Activated B cell treated with CpG ODN at 0.5 μM for 24 hours (primary cell): ENCODE measurements at places on chromosomes 6 and 20.

DNA sequence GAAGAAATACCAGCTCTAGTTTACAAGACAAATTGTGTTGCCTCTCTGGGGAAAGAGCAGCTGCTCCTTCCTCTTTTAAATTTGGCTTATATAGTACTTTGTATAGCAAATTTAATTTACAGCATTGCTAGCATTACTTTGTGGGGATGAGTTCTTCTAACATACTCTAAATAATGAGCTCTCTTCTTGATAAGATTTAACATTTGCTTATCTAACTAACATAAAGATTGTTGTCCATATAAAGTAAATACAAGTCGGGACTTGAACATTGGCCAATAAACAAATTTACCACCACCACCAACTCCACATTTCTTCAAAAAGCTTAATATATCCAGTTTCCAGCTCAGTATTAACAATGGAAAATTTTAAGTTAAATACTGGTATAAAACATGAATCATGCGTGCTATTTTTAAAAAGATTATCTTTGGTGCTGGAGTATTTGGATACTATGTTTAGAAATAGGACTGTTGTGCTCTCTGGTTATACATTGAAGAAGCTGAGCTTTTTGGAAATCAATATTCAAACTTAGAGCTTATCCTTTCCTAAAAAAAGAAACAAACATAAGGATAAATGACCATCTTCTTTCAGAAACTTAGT lies 1146.9 kb upstream of the GJE1 start:
- no peak for DNase-seq

GRCh38 chr6:56327946-56328727 lies 80.8 kb upstream of the COL21A1 start:
- no peak for DNase-seq

DNA sequence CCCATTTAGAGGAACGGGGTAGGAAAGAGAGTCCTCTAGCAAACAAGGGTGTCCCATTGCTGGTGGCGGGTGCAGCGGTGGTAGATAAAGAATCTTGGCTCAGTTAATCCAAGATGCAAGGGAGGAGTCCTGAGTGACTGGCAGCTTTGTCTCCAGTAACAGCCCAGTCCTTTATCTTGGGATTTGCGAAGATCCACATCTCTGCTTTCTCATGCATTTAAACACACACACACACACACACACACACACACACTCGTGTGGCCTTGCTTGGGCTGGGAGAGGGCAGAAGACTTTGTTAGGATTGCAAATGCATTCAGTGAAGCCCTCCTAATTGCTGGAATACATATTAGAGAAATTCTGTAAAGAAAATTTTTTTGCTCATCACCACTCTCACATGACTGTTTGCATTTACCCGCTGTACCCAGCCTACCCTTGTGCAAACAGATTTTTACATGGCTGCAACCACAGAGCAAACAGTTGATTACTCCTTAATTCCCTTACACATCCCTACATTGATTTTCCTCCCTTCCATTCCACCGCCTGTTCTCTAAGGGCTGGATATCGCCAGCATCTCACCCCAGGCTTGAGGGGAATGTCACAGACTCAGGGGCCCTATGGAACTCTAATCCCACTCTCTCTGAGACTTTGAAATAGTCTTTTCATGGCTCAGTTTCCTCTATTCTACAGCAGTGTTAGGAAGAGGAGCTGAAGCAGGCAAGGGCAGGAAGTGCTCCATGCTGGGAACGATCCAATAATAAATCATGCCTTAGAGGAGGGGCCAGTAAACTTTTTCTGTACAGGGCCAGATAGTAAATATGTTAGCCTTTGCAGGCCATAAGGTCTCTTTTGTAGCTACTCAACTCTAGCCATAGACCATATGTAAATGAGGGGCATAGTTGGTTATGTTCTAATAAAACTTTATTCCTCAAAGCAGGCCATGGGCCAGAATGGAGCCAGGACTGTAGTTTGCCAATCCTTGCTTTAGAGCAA lies 3.5 kb downstream of the C6orf132 start:
- DNase-seq = no peak

DNA sequence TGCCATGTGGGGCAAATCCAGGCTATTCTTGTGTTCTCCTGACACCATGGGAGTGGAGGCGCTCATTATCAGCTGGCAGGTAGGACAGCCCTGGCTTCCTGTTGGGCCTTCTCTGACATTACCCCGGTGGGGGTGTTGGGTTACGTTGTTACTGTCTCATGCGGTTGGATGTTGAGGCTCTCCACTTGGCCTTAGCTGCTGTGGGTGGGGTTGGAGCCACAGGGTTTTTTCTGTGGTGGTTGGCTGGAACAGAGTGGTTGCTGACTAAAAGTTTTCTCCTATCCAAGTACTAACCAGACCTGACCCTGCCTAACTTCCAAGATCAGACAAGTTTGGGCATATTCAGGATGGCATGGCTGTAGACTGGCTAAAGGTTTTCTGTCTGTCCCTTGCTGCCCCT lies 20.2 kb downstream of the RIPK1 start:
- no peak for DNase-seq

- no peak for DNase-seq
These were observed 541.7 kb upstream of the BTBD3 start for GRCh38 chr20:11375966-11376365.

DNA sequence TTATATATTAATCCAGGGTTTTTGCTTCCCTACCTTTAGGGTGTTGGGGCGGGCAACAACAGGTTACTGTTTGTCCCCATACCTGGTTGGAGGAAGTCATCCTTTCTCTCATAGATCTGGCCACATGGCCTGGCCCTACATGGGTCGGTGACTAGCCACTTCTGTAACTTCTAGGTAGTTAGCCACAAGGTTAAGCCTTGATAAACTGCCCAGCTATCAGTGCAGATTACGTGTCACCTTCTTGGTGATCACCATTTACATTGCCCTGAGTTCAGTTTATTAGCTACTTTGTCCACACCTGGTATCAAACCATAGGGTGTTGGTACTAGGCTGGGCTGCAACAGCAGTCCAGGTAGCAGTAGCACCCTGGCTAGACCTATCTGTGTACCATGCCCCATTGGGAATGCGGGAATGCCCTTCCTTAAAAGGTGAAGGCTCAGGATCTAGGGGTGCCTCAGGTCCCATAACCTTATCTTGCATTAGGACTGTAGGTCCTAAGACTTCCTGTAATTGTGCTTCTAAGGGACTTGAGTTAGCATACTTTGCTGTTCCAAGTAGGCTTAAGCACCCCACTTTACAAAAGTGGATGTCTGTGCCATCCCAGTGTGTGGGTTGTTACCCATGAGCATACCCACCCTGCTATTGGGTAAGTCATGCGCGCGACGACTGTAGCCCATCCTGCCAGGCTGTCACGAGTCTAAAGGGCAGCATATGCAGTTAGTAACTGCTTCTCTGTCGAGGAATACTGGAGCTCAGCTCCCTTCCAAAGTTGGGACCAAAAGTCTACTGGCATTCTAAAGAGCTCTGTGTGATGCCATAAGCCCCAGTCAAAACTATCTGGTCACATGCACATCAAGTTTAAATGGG lies 5.2 kb downstream of the ZKSCAN3 start:
- DNase-seq = no peak

GRCh38 chr6:169803271-169803811 lies 51.9 kb downstream of the ERMARD start:
- no peak for DNase-seq

DNA sequence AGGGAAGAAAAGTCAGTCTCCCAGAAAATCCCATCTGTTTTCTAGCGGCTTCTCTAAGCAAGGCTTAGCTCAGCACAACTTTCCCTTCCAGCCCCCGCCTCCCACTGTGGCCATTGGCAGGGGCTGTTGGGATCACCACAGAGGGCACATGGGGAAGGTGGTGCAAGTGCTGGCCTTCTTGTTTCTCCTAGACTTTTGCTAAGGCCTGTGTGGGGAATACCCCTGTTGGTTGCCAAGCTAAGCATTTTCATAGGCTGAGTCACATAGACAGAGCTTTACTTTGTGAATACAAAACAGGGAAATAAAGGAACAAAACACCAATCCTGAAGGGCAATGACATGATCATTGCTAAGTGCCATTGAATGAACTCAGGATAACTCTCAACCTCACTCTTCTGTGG lies 32.4 kb upstream of the TIAM2 start:
- no peak for DNase-seq

- DNase-seq = no peak
These were observed 39.9 kb downstream of the SRC start for GRCh38 chr20:37385659-37386504.

DNA sequence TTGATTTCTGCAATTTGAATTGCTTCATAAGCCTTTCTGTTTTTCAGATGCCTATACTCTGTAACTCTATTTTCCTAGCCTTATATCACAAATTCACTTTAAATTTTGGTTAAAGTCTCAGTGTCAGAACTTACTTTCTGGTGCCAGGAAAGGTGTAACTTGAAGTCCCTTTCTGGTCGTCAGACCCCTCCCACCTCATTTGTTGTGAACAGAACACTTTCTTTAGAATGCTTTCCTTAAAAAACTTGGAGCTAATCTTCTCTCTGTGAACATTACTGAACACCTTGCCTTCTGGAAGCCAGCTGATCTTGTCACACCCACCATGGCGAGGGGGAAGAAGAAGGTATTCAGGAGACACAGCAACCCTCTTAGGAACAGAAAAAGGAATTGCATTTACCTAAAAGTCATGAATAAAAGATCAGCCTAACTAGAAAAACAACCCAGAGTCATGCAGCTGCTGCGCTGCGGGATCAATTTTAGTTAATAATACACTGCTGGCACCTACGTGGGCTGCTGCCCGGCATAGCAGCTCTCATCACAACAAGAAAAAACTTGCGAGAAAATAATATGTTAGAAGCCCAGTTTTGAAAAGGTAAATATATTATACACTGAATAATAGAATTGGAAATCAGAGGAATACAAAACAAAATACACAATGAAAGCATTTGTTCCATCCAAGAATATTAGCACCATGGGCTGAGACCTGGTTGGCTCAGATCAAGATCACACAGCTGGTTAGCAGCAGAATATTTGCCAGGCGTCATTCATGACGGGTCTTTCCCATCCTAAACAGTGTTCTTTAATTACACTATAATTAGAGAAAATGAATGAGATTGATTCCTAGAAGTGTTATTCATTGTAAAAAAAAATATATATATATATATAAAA lies 5.8 kb upstream of the FAM217A start:
- DNase-seq = no peak

GRCh38 chr6:34597605-34598353 lies 41.6 kb upstream of the SPDEF start:
- no peak for DNase-seq

GRCh38 chr6:13292774-13293173 lies 35.6 kb downstream of the TBC1D7 start:
- no peak for DNase-seq

GRCh38 chr20:18692447-18692846 lies 104.6 kb downstream of the DTD1 start:
- no peak for DNase-seq

GRCh38 chr6:170143401-170144150 lies 147.3 kb downstream of the DLL1 start:
- DNase-seq = no peak

DNA sequence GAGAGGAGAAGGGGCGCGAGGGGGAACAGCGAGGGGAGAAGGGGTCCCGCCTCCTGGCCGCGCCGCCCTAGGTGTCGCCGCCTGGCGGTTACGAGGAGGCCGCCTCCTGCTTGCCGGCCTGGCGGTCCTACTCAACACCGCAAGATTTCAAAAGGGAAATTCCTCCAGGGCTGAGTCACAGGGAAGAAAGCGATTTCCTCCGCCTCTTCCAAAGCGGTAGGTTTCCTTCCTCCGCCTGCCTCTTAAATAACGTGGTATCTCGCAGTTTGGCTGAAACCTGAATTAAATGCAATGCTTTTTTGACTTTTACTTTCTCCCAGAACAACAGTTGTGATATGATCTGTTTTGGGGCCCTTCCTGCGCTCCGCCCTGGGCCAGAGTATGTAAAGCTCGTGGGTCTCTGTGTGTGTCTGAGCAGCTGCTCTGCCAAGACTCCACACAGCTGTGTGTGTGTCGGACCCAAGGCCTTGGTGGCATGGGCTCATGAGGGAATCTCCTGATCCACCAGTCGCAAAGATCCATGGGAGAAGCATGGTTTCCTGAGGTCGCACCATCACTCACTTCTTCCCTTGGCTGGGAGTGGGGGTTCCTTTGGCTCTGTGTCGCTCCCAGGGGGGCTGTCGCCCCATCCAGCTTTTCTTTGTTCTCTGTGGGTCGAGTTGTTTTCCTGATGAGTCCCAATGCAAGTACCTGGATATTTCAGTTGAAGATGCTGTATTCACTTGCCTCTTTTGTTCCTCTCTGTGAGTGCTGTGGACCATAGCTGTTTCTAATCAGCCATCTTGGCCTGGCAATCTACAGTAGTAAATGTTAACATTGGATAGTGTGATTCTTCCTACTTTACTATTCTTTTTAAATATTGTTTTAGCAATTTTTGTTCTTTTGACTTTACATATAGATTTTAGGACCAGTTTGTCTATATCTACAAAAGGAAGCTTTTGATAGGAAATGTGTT lies 31.6 kb upstream of the NOTCH4 start:
- peak; percentile 54 for DNase-seq

DNA sequence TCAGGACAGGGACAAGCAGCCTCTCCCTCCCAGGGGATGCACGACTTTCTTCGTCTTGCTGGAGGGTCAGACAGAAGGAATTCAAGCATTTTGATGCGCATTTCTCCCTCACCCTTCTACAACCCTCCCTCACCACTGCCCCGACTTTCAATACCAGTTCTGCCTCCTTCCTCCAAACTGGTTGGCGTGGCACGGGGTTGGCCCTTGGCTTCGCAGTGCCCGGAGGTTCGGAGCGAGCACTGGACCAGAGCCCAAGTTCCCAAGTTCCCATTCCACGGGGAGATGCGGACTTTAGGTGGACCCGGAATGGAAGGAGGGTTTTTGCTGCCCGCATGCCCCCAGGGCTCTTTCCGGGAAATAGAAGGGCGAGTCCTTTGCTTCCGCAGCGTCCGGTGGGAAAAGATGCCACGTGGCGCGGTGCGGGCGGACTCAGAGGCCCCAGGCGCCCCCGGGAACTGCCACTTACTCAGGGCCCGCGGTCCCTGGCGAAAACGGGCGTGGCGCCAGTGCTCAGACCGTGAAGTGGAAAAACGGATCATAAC lies 8.0 kb upstream of the LAMP5 start:
- no peak for DNase-seq

DNA sequence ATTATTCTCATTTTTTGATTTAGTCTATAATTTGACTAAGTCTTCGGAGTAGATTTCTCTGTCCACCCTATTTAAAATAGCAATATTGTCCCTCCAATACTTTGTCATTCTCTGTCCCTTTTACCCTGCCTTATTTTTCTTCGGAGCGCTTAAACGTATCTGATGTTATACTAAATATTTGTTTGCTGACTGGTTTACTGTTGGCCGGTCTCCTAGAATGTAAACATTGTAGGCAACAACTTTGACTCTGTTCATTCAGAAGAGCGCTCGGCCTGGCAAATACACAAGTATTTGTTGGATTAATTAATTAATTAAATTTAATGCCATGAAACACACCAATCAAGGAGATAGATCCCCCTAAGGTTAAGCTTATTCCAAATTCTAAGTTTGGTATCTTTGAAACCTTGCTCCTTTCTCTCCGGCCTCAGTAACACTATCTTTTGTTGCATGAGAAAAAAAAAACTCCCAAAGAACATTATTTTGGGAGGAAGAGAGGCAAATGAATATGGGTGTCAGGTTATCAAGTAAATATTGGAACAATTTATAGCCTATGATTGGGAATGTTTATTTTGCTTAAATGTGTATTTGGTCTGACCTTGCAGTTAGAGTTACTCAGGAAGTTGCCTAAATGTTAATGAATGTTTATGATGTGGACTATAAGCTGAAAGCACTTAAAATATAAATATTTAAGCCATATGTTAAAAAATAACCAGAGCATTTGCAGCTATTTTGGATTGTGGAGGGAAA lies 231.1 kb downstream of the SOX4 start:
- no peak for DNase-seq
